T-helper 22 cell (primary cell): ENCODE measurements at places on chromosomes 12 and 14.

GRCh38 chr12:132698341-132698740, 11.0 kb downstream of the PXMP2 start:
- no peak for DNase-seq

DNA sequence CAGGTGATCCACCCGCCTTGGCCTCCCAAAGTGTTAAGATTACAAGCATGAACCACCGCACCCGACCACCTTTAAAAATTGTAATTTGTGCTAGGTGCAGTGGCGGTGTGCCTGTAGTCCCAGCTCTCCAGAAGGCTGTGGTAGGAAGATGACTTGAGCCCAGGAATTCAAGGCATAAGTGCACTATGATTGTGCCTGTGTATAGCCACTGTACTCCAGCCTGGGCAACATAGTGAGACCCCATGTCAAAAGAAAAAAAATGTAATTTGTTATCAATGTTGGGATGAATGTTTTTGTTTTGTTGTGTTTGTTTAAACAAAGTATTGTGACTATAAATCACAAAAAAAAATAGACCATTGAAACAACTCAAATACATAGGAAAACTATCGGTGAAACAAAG, 43.1 kb upstream of the NAP1L1 start:
- no peak for DNase-seq

DNA sequence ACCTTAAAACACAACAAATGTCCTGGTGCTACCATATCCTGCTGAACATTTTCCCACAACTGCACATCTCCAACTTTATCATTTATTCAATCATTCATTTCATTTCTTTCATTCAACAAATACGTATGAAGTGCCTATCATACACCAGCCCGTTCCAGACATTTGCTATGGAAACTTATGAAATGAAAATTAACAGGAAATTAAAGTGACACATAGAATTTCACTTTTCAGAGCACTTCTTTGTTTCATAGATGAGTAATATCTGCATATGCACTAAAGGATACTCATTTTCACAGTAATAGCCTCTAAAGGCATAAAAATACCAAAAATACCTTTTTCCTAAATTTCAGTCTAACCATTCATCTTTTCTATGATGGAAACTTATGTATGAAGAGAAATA, 12.6 kb downstream of the CNIH1 start:
- DNase-seq, result no peak

DNA sequence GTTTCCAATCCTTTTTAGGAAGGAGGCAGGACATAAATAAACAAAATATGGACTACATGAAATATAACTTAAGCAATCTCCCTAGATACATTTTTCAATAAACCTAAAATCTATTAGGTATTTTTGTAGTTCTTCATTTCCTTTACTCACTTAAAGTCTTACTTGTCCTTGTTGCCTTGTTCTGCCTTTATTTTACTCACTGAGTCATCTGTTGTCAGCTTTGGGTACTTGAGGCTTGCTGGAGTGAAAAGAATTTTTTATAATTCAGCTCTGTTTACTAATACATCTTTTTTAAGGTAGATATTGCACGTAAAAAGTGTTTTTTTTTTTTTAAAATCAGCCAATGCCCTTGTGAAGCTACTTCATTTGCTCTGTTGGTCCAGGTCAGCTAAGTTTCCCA, 216.2 kb downstream of the PELI2 start:
- no peak for DNase-seq
